ENCODE measurements at places on chromosomes 2 and 18.

- no peak for DNase-seq
Measured at GRCh38 chr18:60662491-60662890, 289.9 kb upstream of the MC4R start.

- no peak for DNase-seq
Measured at GRCh38 chr2:122363885-122364284, 608.4 kb downstream of the TSN start.

DNA sequence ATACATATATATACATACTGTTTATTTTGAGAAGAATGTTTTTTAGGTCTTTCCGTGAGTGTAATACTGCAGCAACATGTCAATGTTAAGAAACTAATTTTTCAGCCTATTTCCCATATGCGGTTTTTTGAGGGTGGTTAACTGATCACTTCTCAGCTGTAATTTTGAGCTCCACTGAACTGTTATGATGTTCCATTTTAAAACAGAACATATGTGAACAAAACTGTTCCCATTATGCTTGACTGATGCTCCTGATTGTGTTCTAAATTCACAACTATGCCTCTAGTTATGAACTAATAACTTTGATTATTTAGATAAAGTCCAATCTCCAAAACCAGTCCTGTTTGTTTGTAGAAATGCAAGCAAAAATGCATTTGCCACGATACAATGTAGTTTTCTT lies 511.2 kb upstream of the FSIP2 start:
- DNase-seq, result no peak

GRCh38 chr2:60565472-60565871 lies 12.0 kb upstream of the BCL11A start:
- DNase-seq, result no peak

DNA sequence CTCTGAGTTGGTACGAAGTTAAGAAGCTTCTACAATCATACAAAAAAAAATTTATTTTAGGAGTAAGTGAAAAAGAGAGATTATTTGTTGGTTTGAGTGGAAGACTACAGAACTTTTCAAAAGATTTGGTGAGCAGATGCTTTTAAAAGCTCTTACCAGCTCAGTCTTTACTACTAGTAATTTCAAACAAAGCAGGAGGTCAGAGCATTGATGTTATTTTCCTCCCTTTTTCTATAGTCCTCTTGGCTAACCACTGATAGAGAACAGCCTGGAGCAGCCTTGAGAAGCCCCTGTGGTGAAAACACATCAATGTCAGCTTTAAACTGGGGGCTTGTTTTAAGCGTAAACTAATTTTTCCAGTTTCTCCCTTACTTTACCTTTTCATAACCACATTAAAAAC lies 559.3 kb upstream of the CDH2 start:
- no peak for DNase-seq

DNA sequence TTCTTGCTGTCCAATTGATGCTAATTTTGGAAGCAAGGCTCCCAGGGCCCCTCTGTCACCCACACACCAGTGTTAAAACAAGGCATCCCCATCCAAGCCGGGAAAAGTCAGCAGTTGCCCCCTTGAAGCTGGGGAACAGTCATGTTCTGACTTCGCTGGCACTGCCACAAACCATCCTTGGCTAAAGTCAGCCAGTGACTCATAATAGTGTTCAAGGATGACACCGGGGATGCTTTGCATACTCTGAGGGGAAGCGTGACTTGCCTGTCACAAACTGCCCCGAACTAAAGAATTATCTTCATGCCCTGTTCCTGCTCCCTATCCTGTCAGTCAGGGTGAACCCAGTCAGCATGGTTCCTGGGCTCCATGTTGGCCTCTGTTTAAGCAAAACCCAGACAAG lies 37.0 kb downstream of the TGFA start:
- DNase-seq, result no peak

DNA sequence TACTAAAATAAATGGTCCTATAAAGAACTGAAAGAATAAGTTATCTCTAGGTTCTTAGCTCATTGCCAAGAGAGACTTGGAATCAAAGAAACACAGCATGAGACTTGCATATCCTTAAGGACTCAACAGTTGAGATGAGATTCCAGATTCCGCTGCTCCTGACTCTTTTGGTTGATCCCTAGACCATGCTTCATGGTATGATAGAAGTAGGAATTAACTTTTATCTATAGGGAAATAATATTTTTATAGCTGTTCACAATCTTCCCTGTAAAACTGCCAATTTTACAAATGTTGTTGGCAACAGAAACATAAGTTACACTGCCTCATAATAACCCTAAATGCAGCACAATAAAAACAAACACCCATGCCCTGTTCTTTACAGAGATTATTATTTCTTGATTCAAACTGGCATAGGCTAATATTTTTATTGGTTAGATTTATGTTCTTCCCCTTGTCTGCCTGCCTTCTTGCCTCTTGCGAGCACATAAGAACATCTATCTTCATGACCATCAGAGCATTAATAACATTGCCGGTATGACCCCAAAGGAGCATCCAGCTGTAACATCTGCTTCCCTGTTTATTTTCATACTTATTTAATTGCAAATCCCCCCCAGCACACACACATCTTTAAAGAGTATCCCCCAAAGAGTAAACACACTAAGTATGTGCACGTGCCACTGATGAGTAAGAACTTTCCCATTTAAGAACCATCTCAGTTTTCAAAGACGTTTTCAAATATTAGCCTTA lies 735.7 kb upstream of the SLC8A1 start:
- no peak for DNase-seq

- no peak for DNase-seq
Measured at GRCh38 chr2:54397426-54397825, 58.7 kb upstream of the SPTBN1 start.

- DNase-seq, result peak; percentile 85
Measured at GRCh38 chr2:20062615-20063545, 11.5 kb upstream of the LAPTM4A start.

DNA sequence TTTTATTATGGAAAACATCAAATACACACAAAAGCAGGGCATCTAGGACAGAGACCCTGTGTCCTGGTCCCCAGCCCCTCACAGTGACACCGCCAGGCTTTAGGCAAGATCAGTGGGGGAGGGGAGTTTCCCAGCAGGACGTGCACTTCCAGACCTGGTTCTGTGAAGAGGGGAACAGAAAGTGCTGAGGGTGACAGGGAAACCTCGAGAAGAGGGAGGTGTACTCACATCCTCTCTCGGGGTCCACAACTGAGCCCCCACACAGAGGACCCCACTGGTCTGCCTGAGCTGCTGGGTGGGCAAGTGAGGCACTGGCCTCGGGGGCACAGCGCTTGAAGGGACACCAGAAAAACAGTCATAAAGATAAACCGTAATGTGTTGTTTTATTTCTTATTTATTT lies 4.4 kb upstream of the GPR35 start:
- DNase-seq, result no peak

All from hindlimb muscle (tissue), 1 donor.